Brain microvascular endothelial cell (primary cell): ENCODE measurements at places on chromosomes 13 and 19.

DNA sequence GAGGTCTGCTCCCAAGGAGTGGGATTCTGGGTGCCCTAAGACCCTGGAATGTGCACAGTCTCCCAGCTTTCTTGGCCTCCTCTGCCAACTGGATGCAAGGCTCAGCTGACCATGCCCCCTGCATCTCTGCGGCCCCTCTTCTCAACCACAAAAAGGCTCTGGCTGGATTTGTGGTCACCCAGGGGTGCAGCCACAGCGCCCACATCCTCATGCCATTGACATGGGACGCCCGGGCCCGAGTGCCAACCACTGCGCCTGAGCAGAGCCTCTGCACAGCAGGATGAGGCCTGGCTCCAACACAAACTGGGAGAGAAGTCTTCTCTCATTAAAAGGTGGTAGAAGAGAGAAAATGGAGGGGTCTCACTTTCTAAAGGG, 103.5 kb downstream of the FOXO1 start:
- no peak for DNase-seq

DNA sequence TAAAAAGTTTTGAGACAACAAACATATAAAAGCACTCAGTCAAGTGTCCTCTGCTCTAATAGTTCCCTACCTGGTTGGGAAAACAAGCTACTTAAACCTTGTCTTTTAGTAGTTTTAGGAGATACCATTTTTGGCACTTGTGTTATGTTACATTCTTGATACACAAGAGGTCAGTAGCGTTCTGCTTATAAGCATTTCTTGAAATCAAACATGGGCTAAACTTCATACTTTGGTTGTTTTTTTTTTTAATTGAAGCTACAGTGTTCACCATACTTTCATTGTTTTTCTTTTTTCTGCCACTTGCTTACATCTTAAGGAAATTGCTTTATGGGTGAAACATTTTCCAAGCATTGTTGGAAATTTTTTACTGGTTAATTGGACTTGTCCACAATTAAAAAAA, 12.9 kb downstream of the NHLRC3 start:
- no peak for DNase-seq

DNA sequence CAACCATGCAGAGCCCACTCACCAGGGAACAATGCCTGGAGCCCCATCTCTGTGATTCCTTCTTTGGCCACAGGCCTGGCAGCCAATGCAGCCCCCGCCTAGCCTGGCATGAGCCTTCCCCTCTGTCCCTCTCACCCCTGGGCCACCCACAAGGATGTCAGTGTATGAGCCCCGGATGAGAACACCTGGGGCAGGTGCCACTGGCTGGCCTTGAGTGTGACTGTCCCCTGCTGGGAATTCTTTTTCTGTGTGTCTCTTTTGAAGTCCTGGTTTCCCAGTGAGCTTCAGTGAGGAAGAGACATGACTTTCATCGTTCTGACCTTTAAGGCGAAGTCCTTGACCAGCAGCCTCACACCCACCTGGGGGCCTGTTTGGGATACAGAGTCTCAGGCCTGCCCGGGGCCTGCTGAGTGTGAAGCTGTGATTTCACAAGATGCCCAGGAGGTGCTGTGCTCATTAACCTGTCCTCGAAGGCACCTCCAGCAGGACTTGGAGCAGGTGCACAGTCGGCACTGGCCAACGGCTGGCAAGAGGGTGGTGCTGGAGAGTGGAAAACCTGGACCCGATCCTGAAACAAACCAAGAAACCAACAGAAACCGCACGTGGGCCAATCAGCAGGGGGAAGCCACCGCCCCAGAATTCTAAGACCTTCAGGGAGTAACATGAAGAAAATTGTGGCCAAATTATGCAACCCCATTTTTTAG, 27.4 kb upstream of the SPACA7 start:
- DNase-seq: no peak

GRCh38 chr19:8242211-8242821, 33.1 kb downstream of the CERS4 start:
- DNase-seq: no peak

DNA sequence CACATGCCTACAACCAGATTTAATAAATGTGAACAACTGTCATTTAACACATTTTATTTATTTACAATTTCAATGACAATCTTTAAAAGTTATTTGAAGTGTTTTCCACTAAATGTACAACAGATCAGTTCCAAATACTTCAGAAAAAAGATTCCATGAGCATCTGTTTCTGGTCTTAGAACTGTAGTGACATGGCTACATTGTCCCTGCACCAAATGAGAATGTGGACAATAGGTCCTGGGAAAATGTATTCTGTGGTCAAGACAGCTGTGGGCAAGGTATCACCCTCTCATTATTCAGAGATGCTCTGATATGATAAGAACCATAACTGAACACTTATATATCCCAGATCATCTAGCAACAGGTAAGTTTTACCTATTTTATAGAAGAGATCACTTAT, 43.7 kb downstream of the ELF1 start:
- no peak for DNase-seq

GRCh38 chr13:30744681-30745077, 9.3 kb downstream of the ALOX5AP start:
- DNase-seq: no peak

DNA sequence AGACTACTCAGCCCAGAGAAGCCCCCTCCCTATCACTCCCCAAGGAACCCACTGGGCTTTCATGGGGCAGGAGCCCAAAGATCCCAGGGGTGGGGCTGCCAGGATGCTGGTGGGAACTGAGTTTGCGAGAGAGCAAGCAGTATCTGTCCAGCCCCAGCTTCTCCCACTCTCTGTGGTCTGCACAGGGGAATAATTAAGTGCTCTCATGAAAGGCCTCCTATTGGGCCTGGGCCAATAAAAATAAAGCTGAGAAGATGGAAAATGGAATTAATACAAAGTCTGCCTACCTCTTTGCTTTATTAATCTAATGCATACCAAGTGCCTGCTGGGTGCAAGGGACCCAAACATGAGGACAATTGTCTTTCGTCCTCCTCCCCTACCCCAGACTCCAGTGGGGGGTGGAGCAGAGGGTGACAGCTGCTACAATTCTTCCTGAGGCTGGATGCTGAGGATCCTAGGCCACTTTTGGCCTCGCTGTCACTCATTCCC, 5.4 kb downstream of the DDX39A start:
- no peak for DNase-seq

DNA sequence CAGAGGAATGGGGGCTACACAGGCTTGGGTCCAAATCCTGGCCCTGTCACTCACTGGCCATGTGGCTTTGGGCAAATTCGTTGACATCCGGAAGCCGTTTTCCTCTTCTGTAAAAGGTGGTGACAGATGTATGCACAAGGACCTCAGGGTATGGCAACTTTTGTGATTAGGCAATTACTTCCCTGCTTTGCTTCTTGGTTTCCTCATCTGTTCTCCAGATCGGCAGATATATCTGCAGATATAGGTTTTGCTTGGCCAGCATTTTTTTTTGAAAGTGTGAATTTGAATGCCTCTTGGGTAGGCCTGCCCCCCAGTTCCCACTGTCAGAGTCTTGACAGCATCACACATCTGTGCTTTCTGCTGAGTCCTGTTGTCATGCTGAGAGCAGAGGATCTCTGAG, 17.7 kb downstream of the TMEM272 start:
- no peak for DNase-seq

- peak; percentile 61 for DNase-seq
Observed at GRCh38 chr13:100694722-100695508, 20.3 kb upstream of the TMTC4 start.

DNA sequence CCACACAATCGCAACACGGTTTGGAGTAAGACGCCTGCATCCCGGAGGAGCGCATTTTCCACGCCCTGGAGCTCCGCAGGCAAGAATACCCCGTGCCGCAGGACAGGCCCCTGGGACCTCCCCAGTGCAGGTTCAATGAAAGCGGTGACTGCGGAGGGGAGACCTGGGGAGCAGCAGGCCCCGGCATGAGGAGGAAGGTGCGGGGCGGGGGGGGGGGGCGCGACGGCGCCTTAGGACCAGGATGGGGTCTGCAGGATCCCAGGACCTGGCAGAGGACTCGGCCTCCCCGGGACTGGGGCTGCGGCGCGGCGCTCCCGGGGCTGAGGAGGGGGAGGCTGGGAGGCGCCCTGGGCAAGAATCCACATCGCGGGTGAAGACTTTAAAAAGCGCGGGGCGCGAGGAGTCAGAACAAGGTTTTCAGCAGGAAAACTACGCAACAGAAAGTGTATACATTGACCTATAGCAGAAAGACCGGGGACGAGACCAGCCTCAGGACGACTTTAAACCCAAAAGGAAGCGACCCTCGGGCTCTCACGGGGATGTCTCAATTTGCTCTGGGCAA, 432 bp downstream of the ZNF611 start:
- DNase-seq: peak; percentile 32

DNA sequence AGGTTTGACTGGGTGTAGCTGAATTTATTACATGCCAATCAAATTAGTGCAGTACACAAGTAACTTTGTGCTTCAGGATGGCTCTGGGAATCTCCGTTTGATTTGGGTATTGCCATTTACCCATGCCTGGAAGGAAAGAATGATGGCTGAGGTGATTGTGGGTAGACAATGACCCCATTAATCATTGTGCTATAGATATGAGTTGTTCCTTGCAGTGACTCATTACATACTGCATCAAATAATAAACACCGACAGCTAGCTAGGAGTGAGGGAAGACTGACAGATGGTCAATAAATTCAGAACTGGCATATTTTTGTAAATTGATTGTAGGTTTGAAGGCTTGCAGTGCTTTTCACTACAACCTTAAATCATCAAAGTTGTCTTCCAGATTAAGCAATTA, 1069.5 kb downstream of the DIAPH3 start:
- DNase-seq: no peak

DNA sequence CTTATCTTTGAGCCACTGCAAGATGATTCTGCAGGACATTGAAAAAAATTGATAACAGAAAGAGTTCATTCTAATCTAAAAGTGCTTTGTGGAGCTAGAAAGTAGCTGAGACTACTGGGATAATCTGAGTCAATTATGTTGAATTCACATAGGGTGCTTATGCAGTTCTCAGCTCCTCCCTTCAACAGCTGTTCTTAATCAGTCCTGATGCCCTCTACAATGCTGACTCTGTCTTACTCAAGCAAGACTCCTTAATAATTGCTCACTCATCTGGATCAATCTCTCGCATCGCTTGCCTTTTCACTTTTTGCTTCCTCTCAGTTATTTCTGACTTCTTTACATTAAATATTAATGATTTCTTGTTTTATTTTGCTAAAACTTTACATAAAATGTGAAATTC, 182.1 kb downstream of the PCDH17 start:
- DNase-seq: no peak

DNA sequence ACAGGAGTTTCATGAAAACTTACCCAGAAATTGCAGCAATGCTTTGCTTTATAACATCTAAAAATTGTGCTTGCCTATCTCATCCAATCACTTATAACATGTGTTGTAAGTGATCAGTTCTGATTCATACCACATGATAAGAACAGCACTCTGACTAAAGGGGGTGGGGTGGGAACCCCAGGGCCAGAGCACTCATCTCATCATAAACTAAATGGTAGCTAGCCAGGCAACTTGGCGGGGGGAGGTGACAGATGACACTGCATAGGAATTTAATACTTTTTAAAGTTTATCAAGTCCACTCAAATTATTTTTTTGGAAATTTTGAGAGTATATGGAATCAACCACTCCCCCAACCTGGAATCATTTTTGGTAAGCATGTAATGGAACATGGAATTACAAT, 42.1 kb downstream of the FOXO1 start:
- peak; percentile 56 for DNase-seq

DNA sequence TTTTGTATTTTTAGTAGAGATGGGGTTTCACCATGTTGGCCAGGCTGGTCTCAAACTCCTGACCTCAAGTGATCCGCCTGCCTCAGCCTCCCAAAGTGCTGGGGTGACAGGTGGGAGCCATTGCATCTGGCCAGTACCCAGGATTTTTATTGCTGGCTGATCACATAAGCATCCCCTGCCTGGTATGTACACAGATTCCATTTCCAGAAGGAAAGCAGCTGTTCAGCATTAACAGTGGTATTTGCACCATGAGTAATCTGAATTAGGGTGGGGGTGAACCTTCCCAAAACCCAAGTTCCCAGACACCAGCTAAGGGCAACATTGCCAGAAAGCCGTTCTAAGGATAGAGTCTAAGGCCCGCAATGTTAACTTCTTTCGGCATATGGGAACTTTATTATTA, 7.3 kb downstream of the ZNF555 start:
- no peak for DNase-seq

GRCh38 chr13:31905961-31906360, 125.6 kb upstream of the FRY start:
- no peak for DNase-seq

- no peak for DNase-seq
Observed at GRCh38 chr19:8576273-8576993, 809 bp downstream of the MYO1F start.

- peak; percentile 97 for DNase-seq
Observed at GRCh38 chr19:38543807-38544568, 73.8 kb downstream of the MAP4K1 start.

DNA sequence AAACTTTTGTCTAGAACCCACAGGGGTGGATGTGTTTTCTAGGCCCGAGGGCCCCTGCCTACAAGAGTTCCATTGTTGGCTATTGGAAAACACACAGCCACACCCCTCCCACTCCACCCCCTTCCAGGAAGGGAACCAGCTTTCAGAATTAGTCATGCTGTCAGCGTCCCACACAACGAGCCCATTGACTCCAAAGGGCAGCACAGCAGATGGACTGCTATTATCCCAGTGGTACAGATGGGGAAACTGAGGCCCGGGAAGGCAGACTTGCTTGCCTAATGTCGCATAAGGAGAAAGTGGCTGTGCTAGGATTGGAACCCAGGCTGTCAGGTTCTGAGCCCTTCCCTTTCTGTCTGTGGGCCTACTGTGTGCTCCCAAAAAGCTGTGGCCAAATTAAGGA, 8.1 kb upstream of the FXYD3 start:
- peak; percentile 22 for DNase-seq

DNA sequence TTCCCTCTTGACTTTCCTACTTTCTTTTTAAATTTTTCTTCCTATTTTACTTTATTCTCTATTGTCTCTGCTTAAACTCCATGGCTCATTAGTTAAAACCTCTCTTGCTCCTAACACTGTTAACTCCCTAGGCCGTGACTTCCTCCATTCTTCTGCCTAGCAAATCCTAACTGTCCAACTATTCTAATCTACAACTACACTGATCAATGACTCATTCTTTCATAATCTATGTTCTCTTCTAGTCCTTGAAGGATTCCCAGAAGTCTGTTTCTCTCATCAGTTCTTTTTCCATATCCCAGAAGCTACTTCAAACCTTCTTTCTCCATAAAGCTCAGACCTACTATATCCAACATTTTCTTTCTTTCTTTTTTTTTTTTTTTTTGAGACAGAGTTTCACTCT, 66.9 kb downstream of the MICU2 start:
- DNase-seq: no peak

GRCh38 chr19:19145684-19146608, 7.7 kb upstream of the TMEM161A start:
- DNase-seq: peak; percentile 37

- DNase-seq: no peak
Observed at GRCh38 chr19:21586311-21587116, 81.1 kb downstream of the ZNF429 start.

- no peak for DNase-seq
Observed at GRCh38 chr13:80274643-80275042, 66.3 kb downstream of the SPRY2 start.
